Sigmoid colon (tissue), 7 donors: ENCODE measurements at places on chromosomes 5 and 9. TPM values are rescaled to one million over a fixed set of nuclear protein-coding genes. Genes with fewer than 3 reads are reported as not detected.

PAPPA gene
- under 0.01 TPM for polyA plus RNA-seq

SPINK13 gene
- not detected for polyA plus RNA-seq

LCN9 gene
- polyA plus RNA-seq: not detected

PRELID2 gene
- 38.8 TPM for polyA plus RNA-seq

CLPTM1L gene
- 90.5 TPM for polyA plus RNA-seq

LAMC3 gene
- 0.46 TPM for polyA plus RNA-seq

BARHL1 gene
- not detected for polyA plus RNA-seq

RNF44 gene
- 64.0 TPM for polyA plus RNA-seq

PCDHAC2 gene
- not detected for polyA plus RNA-seq

PRDM9 gene
- polyA plus RNA-seq: not detected

MOB3B gene
- polyA plus RNA-seq: 23.4 TPM

RLN1 gene
- polyA plus RNA-seq: not detected

TRPM3 gene
- 0.07 TPM for polyA plus RNA-seq

SLC36A3 gene
- polyA plus RNA-seq: not detected

FAT2 gene
- polyA plus RNA-seq: not detected

PLAC8L1 gene
- polyA plus RNA-seq: not detected

ZNF658 gene
- polyA plus RNA-seq: 0.92 TPM

SLC12A2 gene
- polyA plus RNA-seq: 38.7 TPM

PLPP7 gene
- 1.5 TPM for polyA plus RNA-seq

NSG2 gene
- not detected for polyA plus RNA-seq

EGFLAM gene
- polyA plus RNA-seq: 2.4 TPM

AGXT2 gene
- not detected for polyA plus RNA-seq

GCNT4 gene
- polyA plus RNA-seq: 1.1 TPM

JAKMIP2 gene
- polyA plus RNA-seq: not detected

CCL28 gene
- polyA plus RNA-seq: 18.3 TPM

LRRC14B gene
- polyA plus RNA-seq: not detected

CER1 gene
- polyA plus RNA-seq: not detected

PLCXD3 gene
- polyA plus RNA-seq: 0.23 TPM

COL23A1 gene
- polyA plus RNA-seq: not detected

ZNF454 gene
- polyA plus RNA-seq: 0.23 TPM

PTPRD gene
- polyA plus RNA-seq: 1.2 TPM

ABO gene
- polyA plus RNA-seq: 15.0 TPM

SHISAL2B gene
- not detected for polyA plus RNA-seq

ALDH7A1 gene
- polyA plus RNA-seq: 31.5 TPM

DDX4 gene
- not detected for polyA plus RNA-seq

GBGT1 gene
- 5.4 TPM for polyA plus RNA-seq

ZCCHC10 gene
- 57.1 TPM for polyA plus RNA-seq

LCP2 gene
- polyA plus RNA-seq: 8.6 TPM

LTC4S gene
- 2.6 TPM for polyA plus RNA-seq

PCDHGB5 gene
- polyA plus RNA-seq: not detected

WNK2 gene
- 19.0 TPM for polyA plus RNA-seq

HMGCR gene
- polyA plus RNA-seq: 10.6 TPM

GARIN3 gene
- not detected for polyA plus RNA-seq

STK32A gene
- 0.50 TPM for polyA plus RNA-seq

FOXD4L4 gene
- not detected for polyA plus RNA-seq

SSNA1 gene
- 105 TPM for polyA plus RNA-seq

PHPT1 gene
- polyA plus RNA-seq: 109 TPM

LCN12 gene
- 3.0 TPM for polyA plus RNA-seq

KIF4B gene
- polyA plus RNA-seq: 0.01 TPM

FREM1 gene
- 1.2 TPM for polyA plus RNA-seq

VLDLR gene
- polyA plus RNA-seq: 4.0 TPM

PKD2L2 gene
- polyA plus RNA-seq: 0.07 TPM

RCL1 gene
- polyA plus RNA-seq: 5.1 TPM

GRXCR2 gene
- not detected for polyA plus RNA-seq

WNT8A gene
- not detected for polyA plus RNA-seq

ADGRV1 gene
- 0.60 TPM for polyA plus RNA-seq

TXNDC8 gene
- not detected for polyA plus RNA-seq

DMRT3 gene
- not detected for polyA plus RNA-seq
